Activated CD4-positive, alpha-beta T cell treated with anti-CD3 and anti-CD28 coated beads, Interleukin-2, amount 10 ng/mL, durations not matched to agents 7 days and 5 days (primary cell): ENCODE measurements at places on chromosomes 12 and 14. TPM values are rescaled to one million over a fixed set of nuclear protein-coding genes. Genes with fewer than 3 reads are reported as not detected.

DNA sequence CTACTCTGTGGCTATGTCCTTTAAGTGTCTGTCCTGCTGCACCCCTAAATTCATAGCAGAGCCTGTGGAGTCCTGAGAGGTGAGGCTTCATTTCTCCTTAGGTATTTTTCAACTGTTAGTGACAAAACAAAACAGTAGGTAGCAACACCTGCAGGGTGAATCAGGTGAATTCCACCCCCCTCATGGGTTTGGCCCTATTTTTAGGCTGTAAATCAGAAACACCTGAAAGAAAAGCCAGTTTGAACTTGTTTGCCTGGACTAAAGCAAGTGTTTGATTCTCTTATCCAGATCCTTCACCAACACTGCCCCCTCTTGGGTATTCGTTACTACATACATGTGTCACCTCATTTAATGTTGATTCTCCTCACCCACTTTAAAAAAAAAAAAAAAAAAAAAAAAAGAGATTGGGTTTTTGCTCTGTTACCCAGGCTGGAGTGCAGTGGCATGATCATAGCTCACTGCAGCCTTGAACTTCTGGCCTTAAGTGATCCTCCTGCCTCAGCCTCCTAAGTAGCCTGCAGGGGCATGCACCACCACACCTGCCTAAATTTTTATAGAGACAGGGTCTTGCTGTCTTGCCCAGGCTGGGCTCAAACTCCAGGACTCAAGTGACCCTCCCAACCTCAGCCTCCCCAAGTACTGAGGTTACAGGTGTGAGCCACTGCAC is 10.3 kb downstream of the TBPL2 start:
- DNase-seq, result peak; percentile 77

MAP1LC3B2 gene
- 1.5 TPM for total RNA-seq

GRCh38 chr14:61328626-61329262 is 7.4 kb downstream of the PRKCH start:
- DNase-seq, result no peak

- no peak for DNase-seq
These were observed 226.1 kb upstream of the RTL1 start for GRCh38 chr14:101129521-101130167.

KRT82 gene
- not detected for total RNA-seq

GRIN2B gene
- not detected for total RNA-seq

GRCh38 chr12:110079477-110080400 is 31.4 kb upstream of the C12orf76 start:
- DNase-seq, result peak; percentile 87

TRPV4 gene
- not detected for total RNA-seq

DNA sequence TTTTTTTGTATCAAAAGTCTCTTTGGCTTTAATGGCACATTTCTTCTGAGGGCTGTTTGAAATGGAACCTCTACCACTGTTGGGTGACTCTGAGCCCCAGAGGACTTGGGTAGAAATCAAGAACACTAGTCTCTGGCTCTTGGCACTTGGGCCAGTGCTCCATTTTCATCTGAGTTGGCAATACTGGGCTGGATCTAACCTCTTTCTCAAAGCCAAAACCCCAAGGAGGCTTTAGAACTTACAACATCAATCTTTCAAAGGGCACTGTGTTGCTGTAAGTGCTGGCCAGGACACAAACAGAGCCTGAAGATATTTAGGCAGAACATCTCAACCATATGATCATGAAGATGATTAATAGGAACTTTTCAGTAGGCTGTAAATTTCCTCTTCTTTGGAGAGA is 34.0 kb upstream of the PLEKHG7 start:
- no peak for DNase-seq

DNA sequence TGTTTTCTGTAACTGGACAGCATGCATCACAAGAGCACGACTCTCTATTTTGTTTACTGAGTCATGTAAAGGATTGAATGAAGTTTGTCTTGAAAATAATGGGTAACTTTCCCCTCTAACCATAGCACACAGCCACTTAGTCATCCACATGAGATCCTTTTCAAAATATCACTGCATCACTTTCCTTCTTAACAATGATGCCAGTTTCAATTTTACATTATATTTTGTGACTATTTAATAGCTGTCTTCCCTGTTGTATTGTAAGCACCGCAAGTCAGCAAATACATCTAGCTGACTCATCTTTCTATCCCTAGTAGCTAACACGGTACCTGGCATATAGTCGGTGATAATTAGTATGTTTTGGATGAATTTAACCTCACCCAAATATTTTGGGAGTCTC is 83.3 kb upstream of the PPM1H start:
- DNase-seq, result no peak

- no peak for DNase-seq
These were observed 6.5 kb downstream of the HOXC12 start for GRCh38 chr12:53961025-53961761.

- no peak for DNase-seq
These were observed 4.0 kb upstream of the AVIL start for GRCh38 chr12:57822392-57823130.

HOXC10 gene
- not detected for total RNA-seq

DNA sequence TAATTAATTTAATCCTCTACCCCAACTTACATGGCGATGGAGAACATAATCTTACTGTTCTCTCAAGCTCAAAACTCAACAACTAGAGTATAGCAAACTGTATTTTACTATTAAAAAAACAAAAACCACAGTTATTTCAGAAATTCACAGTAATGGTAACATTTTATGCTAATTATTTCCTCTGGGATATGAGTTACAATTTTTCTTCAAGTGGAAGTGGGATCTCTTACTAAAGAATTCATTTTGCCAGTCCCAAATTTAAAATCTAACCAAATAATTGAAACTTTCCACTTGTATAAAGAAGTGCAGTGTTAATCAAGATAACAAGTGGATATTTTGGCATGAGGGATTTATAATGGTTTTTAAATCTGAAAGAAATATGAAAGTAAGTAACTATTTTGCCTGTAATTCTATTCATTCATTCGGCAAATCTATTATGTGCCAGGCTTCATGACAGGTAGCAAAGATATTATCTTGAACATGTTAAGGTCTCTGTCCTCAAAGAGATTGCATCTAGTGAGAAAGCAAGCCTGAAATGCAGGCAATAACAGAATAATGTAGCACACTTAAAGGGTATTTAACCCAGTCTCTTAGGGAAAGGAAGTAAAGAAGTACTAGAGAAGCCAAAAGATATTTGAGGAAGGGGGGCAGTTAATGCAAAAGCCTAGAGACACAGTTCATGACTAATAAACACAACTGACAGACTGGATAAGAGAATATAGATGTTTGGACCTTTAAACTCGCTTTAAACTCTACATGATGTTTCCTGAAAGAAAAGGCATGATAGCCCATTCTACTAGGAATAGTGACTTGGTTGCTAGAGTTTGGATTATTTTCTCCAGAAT is 44.0 kb downstream of the TAOK3 start:
- DNase-seq, result no peak
